Activated CD8-positive, alpha-beta T cell treated with anti-CD3 and anti-CD28 coated beads for 36 hours (primary cell): ENCODE measurements at places on chromosomes 5 and 9.

DNA sequence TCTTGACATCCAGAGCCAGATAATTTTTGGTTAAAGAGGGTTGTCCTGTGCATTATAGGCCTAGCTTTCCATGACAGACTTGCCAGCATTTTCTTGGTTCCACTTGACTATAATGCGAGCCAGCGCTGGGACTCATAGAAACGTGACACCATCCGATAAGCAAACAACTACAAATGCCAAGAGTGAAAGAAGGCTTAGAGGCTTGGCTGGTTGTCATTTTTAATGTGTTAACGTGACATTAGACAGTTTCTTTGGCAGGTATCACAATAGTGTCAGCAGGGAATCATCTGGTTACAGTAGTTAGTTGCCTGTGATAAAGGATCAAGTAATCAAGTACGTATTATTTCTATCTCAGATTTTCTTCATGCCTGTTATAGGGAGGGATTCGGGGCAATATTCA is 20.0 kb upstream of the LIFR start:
- no peak for DNase-seq

DNA sequence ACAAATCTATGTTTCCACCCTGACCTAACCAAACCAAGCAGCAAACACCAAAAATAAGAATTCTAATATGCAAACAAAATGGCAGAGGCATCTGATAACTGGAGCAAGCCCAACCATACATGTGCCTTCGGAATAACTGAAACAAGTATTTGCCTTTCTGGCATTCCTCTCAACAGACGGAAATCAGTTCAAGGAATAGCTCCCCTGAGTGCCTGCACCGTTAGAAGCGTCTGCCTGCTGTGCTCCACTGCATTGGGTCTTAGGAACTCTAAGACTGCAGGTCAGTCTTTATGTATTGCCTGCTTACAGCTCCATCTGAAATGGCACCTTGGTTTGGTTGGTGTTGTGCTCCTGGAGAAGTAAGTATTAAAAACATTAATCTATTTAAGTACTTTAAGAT is 98.5 kb downstream of the MRPS27 start:
- DNase-seq = no peak

DNA sequence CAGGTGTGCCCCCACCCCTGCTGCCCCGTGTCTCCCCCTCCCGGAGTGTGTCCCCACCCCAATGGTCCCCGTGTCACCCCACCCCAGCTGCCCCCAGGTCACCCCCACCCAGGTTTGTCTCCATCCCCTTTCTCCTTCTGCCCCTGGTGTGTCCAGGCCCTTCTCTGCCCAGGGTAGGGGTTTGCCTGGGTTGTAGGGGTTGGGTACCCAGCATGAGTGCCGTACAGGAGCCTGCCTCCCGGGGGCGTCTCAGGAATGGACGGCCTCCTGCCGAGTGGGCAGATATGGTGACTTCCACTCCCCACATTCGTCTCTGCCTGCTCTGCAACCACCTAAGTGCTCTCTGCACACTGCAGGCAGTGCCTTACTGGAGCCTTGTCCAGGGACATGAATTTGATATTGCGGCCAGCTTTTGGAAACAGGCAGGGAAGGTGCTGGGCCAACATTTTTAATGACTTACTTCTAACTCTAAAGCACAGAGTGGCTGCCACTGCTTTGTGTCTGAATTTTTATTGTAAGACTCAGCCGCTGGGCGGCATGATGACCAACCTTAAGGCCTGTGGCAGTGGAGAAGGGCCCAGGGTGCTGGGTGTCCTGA is 6.7 kb downstream of the LRRC14B start:
- no peak for DNase-seq

- DNase-seq = no peak
These were observed 1.7 kb upstream of the ACSL6 start for GRCh38 chr5:132013006-132013689.

DNA sequence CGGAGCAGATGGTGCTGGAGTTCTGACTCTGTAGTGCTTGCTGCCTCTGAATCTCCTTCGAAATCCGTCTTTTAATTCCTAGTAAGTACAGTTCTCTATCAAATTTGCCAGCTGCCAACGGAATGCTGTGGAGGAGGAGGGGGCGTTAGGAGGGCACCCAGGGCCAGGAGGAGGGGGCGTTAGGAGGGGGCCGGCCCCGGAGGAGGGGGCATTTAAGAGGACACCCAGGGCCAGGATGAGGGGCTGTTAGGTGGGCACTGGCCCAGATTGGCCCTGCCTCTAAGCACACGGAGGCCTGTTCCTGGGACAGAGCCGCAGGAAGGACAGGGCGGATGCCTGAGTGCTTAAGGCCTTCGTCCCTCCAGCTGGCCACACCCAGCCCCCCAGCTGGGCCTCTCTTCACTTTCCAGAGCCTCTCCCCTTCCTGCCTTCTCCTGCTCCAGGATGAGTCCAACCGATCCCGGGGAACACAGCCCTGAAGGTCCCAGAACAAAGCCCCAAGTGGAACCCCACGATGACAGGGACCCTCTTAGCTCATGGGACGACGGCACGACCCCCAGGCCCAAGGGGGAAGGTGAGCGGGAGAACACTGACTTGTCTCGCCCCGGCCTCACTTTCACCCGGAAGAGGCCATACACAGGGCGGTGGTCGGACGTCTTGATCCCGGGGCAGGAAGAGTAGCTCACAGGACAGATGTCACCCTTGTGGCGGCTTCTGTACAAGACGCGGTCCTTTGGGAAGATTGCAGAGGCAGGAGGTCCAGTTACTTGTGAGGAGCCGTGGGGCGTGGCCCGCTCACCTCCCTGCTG is 9.8 kb downstream of the INPP5E start:
- DNase-seq = no peak

DNA sequence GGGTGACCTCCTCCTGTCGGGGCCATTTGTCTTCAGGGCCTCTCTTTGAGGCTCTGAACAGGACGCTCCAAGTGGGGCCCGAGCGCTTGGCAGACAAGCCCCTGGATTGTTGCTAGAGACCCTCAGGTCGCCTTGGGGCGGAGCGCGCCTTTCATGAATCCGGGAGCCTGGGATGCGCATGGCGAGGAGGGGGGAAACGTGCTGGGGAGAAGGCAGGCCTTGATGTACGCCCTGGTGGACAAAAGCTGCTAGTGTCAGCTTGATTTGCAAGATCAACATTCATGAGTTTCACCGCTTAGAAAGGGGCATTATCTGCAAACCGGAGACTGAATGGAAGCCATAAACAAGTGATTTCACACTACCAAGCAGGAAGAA is 226.3 kb downstream of the SMARCA2 start:
- peak; percentile 5 for DNase-seq
